Frontal cortex (tissue), 4 donors: ENCODE measurements at places on chromosomes 7 and 10.

GRCh38 chr10:80771285-80771684, 233.6 kb downstream of the SH2D4B start:
- DNase-seq, result no peak

GRCh38 chr7:104341546-104341945, 13.1 kb downstream of the LHFPL3 start:
- DNase-seq, result no peak

- no peak for DNase-seq
Measured at GRCh38 chr7:122182081-122182480, 38.0 kb upstream of the AASS start.

DNA sequence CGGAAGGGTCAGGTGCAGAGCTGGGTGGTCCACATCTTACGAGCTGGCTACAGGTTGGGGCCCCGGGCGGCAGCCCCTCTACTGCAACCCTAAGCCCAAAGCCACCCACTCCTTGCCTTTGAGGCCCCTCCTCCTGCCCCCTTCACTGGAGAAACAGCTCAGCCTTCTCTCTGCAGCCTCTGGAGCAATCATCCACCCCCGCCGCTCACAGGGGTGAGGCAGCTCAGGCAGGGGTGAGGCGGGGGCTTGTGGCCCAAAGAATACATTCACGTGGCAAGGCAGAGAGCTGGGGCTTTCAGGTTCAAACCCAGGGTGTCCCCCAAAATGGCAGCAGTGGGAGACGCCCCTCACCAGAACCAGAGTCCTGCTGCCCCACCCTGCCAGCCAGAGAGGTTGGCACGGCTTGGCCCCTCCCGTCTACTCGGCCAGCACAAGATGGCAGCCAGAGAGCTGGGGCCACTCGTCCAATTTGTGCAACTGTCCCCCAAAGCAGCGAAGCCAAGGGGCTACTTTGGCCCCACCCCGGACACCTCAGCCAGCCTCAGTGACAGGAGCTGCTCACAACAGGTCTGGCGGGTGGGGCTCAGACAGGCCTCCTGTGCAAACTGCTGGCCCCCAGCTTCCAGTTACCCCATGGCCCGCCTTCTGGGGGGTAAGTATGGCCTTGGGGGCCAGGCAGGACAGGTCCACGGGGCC, 7.2 kb downstream of the GNB2 start:
- DNase-seq, result peak; percentile 30

DNA sequence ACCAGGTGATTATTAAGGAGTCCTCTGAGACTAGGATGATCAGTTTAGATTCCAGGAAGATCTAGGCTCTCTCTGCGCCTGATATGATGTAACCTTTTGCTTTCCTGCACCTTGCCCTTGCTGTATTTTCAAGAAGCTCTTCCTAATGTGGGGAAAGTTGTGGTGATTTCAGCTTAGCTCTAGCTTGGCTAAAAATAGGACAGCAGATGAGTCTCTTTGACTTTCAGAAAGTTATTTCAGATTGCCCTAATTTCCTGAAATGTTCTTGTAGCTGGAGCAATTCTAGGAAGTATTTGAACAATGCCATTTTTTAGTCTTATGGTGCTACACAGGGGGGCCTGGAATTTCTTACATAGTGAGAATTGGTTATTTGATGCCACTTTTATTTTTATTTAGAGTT, 3.8 kb downstream of the LCOR start:
- DNase-seq, result no peak

DNA sequence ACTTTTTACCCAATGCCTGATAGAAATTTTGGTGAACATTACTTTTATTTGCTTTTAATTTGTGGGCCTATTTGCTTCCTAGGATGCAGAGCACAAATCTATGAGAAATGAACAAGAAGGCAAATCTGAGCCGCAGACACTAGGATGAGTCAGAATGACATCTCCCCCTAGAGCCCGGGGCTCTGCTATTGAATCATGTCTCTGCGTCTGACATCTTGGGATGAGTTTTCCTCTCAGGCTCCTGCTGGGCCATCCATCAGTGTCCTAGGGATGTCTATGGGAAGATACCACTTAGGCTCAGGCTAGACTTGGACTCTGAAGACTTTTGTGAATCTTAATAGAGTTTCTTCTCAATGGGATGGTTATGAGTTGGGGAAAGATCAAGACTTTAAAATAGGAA, 157.3 kb upstream of the MTPN start:
- no peak for DNase-seq

GRCh38 chr7:153381275-153382040, 621.9 kb downstream of the ACTR3B start:
- DNase-seq, result peak; percentile 14

- no peak for DNase-seq
Measured at GRCh38 chr10:3236644-3237404, 64.2 kb upstream of the PITRM1 start.

GRCh38 chr10:112969542-112969941, 19.5 kb downstream of the TCF7L2 start:
- DNase-seq, result no peak

GRCh38 chr7:115068220-115068619, 146.3 kb downstream of the MDFIC start:
- no peak for DNase-seq

GRCh38 chr10:124568848-124569622, 107.4 kb downstream of the LHPP start:
- no peak for DNase-seq
